ENCODE measurements at places on chromosomes 6 and 20. TPM values are rescaled to one million over a fixed set of nuclear protein-coding genes. Genes with fewer than 3 reads are reported as not detected.

Gene BMP6
- total RNA-seq: not detected

Gene LINC00237
- total RNA-seq: not detected

Gene SIGLEC1
- total RNA-seq: not detected

Gene DACT2
- not detected for total RNA-seq

Gene SSTR4
- not detected for total RNA-seq

Gene C20orf202
- not detected for total RNA-seq

Gene RAB44
- not detected for total RNA-seq

Gene B3GAT2
- total RNA-seq: not detected

Gene HLA-DQB1
- total RNA-seq: not detected

Gene PNPLA1
- total RNA-seq: not detected

Gene TMEM170B
- total RNA-seq: 0.60 TPM

Gene PSORS1C1
- total RNA-seq: 0.88 TPM

Gene SLC17A1
- total RNA-seq: not detected

Gene SYNDIG1
- 12.6 TPM for total RNA-seq

Gene WFDC13
- not detected for total RNA-seq

Gene ENPP5
- 0.12 TPM for total RNA-seq

Gene APMAP
- 236 TPM for total RNA-seq

Gene PPP1R16B
- total RNA-seq: under 0.01 TPM

Gene BHLHE23
- total RNA-seq: not detected

Gene SLC22A7
- total RNA-seq: not detected

Gene OSTM1
- total RNA-seq: 63.0 TPM
